ENCODE measurements at places on chromosomes 1 and 21. TPM values are rescaled to one million over a fixed set of nuclear protein-coding genes. Genes with fewer than 3 reads are reported as not detected.

The ACTN2 gene
- total RNA-seq = 2,394 TPM

The ASCL5 gene
- total RNA-seq = not detected

The RIPPLY3 gene
- total RNA-seq = not detected

The KRTAP11-1 gene
- not detected for total RNA-seq

The MCOLN3 gene
- total RNA-seq = 0.72 TPM

The BTBD19 gene
- total RNA-seq = 2.5 TPM

All from left ventricle myocardium superior (tissue), 1 donor.